EH (cell line): ENCODE measurements at places on chromosomes 7 and 10.
A peak's percentile ranks its signal among the peaks of the same experiment; 100 is the strongest.

DNA sequence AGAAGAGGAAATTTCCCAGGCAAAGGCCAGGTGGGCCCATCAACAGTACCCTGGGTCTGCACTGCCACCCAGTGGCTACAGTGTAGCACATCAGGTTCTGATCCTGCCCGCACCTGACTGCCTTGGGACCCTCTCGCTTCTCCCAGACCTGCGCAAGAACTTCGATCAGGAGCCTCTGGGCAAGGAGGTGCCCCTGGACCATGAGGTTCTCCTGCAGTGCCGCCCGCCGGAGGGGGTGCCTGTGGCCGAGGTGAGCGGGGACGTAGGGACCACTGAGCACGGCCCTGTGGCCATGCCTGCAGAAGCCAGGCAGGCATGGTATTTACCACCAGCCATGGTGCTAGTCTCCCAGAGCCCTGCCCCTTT, 33.9 kb upstream of the SLC29A3 start:
- DNase-seq: peak; percentile 50

GRCh38 chr10:73253225-73253555, 746 bp upstream of the MRPS16 start:
- DNase-seq: no peak

DNA sequence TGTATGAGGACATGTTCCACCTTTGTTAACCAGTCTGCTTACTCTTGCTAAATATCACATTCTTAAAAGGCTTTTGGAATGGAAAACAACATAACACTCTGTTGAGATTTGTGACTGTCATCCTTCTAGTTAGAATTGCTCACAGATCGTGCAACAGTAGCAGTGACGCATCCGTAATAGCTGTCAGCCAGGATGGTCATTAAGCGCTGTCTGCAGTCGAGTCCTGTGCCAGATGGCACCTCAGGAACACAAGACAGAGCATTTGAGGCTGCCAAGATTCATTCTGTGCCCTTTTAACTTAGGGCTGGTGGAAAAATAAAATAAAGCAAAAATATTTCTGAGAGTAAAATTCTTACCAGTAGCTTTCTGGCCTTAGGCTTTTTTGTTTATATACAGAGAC, 348.6 kb downstream of the ANKRD7 start:
- DNase-seq: no peak

GRCh38 chr7:140673063-140673773, 473 bp downstream of the ADCK2 start:
- DNase-seq: peak; percentile 24

DNA sequence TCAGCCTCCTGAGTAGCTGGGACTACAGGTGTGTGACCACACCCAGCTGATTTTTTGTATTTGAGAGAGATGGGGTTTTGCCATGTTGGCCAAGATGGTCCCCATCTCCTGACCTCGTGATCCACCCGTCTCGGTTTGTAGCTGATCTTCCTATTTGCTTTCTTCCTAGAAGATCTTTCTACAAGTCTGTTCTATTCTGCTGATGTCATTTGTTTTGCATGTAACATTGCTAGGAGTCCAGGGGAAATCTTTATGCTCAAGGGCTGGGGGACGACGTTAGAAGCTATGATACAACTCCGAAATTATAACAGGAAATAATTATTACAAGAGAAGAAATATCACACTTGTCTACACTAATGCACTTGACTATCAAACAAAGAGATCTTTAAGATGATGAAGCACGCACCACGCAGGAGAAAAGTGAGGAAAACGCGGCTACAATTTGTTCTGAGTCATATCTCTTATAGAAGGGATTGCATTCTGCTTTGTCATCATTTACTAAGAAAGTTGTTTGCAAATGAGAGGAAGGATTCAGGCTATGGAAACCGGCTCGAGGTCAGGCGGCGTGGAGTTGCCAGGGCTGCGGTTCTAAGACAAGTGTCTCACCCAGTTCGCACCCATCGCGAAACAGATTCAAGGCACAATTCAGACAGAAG, 103.0 kb upstream of the CARD11 start:
- DNase-seq: no peak

DNA sequence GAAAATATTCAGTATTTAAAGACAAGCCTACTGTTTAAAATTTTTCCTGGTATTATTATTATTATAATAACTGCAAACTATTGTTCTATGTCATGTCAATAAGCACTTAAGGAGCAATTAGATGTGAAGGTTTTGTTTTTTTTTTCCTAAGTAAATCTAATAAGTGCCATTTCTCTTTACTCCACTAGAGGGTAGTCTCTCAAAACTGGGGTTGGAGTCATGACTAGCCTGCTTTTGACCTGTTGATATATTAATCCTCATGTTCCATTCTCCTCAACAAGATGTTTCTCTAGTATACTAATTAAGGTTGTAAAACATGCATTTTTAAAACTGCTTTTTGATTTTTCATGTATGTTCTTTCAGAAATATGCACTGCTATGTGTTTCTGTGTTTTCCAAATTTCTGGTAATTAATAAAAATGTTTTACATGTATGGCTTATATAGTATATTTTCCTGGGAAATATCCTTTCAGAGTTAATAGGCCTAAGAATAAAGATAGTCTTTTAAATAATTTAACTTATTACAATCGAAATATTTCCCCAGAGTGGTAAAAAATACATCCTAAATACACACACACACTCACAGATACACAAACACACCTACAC, 1.0 kb upstream of the LRRN3 start:
- peak; percentile 59 for DNase-seq

DNA sequence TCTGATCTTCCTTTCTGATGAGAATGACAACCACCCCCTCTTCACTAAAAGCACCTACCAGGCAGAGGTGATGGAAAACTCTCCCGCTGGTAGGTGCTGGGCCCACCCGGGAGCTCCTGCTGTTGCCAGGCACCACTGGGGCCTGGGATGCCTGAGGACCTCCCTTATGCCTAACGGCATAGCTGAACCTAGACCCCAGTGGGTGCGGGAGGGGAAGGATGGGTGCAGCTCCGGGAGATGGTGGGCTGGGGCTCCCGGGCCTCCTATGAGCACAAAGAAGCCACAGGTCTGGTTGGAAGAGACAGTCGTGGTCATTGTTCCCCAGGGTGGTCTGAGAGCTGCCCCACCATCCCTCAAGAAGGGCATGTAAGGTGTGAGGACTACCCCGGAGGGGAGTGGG, 15.6 kb upstream of the VSIR start:
- DNase-seq: no peak

- DNase-seq: no peak
Measured at GRCh38 chr10:5046410-5046809, 42.8 kb upstream of the AKR1C2 start.

DNA sequence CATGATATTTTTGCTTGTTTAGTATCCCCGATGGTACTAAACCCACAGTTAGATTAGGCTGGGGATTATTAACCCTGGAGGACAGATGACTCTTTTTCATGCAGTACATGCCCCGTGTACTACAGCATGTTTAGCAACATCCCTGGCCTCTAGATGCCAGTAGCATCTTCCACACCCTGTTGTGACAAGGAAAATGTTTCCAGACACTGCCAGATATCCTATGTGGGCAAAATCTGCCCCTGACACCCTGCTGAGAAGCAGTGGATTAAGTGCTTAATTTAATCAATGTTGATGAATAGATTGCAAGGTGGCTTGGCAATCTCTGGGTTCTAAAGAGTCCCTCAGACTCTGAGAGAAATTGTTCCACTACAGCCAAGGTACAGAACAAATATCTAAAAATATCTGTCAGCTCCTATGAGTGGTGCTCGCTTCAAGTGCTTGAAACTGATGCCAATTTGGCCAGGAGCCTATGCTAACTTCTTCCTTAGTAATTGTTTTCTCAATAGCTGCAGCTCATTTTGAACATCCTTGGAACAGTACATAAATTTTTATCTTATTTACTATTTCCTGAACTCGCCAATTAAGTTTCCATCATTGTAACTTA, 247.0 kb downstream of the SORCS1 start:
- DNase-seq: no peak

GRCh38 chr7:100882201-100882600, 7.3 kb downstream of the SRRT start:
- DNase-seq: no peak

DNA sequence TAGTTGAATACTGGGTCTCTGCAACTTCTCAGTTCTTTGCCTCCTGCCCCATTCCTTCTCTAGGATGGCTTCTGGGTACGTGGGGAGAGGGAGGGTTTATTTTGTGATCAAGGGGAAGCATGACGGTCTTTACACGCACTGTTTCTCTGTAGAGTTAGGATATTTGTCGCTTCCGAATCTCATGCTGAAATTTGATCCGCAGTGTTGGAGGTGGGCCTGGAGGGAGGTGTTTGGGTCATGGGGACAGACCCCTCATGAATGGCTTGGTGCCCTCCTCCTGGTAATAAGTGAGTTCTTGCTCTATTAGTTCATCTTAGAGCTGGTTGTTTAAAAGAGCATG, 311.2 kb downstream of the GALNT17 start:
- DNase-seq: no peak
